ENCODE measurements at places on chromosomes 2 and 18.

DNA sequence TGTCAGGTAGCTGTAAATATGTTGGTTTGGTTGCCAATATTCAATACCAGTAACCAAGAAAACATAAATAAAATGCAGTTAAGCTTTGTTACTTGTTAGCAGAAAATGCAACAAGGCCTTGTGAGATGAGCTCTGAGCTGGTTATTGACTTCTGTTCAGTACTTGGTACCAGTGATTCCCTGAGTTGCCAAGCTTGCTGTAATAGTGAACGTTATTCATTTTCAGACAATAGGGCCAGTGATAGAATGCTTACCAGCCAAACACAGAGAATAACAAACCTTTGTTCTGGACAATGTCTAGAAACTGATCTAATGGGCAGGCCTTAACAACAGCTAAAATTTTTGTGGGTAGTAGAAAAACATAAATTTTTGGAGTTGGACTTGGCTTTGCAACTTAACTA lies 29.5 kb downstream of the RASGRP3 start:
- DNase-seq: no peak

GRCh38 chr2:73110168-73111072 lies 2.3 kb downstream of the RAB11FIP5 start:
- DNase-seq: peak; percentile 62

DNA sequence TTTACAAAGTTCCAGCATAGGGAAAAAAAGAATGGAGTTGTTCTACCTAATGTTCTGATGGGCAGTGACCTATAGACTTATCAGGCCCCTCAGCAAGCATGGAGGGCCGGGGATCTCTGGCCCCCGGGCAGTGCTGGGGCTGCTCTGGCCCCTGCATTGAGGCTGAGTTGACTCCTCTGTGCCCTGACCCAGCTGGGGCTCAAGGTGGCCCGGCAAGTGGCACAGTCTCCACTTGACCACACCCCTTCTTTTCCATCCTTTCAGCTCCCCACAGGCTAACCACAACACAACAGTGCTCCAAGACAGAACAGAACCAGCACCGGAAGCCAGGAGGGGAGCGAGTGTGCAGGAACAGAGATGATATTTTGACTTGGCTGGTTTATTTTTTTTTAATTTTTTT lies 19.9 kb downstream of the TOGARAM2 start:
- DNase-seq: no peak

DNA sequence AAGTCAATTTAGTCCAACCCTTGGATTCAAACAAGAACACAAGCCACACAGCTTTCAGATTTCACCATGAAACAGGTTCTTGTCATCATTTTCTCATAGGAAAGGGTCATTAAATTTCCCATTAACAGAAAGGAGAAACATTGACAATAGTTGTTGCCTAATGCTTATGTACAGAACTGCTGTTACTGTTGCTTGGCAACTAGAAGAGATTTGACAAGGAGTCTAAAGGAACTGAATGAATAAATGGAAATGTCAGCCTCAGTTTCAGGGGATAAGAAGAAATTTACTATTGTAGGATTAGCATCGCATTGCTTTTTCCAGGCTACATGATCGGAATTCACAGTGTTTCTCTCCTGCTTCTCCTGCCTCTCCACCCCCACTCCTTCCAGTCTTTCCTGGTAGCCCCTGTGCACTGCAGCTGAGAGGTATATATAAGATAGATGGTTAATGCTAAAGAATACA lies 90.3 kb downstream of the SPATS2L start:
- no peak for DNase-seq

DNA sequence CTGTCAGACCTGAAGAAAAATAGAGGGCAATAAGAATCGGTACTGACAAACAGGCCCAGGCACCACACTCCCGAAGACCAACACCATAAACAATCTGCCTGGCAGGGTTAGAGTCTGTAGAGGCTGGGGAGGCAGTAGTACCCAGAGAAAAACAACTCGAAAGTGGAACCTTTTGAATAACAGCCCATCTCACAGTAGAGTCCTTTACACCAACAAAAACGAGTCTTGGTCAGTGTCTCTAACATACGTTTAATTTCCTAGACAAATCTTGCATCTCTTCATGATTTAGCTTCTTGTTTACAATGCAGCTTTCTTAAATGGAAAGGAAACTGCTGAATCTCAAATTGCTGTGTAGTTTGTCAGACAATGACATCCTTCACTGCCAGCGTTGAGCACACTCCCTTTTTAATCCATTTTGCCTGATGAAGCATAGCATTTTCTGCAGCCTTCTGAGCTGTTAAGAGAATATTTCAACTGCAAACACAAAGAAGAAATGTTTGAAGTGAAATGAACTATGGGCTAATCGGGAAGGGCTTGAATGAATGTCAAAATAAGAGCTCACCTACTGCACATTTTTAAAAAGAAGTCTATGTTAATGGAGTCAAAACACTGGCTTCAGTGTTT lies 73.1 kb upstream of the DSG1 start:
- DNase-seq: no peak

DNA sequence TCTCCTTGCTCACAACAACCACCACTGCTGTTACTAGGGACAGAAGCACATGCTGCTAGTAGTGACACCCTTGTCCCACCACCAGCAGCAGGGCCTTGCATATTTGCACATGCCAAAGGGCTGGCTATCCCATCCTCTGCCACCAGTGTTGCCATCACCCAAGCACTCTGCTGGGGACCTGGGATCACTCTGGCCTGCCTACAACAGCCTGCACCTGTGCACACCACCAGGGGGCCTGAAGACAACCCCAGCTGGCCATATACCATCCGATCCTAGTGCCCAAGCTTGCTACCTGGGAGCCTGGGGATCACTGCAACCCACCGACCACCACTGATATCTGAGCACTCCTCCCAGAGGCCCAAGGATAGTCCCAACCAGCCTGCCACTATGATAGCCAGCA lies 99.9 kb upstream of the FANCL start:
- no peak for DNase-seq

DNA sequence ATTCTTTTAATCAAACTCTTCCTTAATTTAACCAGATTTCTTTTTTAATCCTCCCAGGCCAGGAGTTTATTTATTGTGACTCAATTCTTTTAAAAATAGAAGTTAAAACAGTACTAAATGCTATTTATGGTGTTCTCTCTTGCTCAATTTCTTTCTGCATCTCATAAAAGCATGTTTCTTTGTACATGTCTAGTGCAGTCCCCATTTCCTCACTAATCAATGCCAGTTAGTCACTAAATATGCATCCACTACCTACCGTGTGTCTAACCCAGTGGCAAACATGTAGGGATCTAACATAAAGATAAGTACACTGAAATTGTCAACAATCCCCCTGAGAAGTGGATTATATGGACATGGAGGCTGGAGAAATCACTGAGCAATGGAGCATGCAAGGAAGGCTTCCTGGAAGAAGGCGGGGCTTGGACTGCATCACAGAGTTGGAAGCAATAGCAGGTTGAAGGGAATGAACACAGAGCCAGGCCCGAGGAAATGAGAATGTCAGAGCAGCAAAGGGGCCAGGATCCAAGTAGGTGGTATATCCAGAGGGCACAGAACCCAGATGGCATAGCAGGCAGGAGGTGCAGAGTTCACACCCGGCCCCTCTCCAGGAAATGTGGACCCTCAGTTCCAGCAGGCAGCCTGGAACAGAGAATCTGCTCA lies 105.3 kb upstream of the FOSL2 start:
- DNase-seq: peak; percentile 41

DNA sequence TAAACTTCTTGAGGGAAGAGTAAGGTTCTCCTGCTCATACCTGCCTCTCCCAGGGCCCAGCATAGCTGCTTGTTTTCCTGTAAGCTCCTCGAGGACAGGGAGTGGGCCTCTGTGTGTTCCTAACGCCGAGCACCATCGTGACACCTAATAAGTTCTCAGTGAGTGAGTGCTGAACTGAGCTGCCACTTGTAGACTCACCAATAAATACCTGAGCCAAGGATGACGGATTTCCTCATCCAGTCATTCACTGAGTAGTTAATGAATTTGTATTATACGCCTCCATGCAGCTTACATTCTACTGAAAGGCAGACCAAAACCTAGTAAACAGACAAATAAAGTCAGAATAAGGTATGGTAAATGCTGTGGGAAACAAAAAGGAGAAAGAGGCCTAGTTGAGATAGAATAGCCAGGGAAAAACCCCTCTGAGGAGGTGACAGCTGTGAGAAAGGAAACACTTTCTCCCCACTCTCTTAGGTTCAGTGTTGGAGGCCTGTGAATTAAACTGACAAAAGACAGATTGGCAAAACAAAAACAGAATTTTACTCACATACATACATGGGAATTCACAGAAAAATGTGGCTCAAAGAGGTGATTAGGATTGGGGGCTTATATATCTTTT lies 138.6 kb downstream of the B3GNT2 start:
- DNase-seq: no peak

DNA sequence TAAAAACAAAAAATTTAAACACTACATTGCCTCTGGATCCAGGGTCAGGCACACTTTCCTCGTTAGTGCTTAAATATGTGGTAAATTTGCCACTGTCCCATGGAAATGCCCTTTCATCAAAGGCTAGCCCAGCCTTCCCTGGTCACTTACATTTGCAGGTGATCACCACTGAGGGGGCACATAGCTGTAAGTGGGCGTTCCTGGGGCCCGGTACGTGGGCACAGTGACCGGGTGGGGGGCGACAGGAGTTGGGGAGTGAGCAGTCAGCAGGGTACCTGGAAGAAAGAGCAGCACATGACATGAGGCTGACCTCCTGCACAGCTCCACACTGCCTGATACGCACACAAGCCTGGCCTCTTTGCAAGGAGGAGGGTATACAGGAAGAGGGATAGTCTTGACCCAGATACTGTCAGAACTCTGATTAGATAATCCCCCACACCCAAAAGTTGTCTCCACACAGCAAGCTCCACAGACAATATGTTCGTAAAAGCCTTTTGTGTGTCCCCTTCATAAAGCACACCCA lies 40.5 kb downstream of the FAM168B start:
- DNase-seq: no peak

GRCh38 chr2:164903951-164904350 lies 51.4 kb downstream of the SLC38A11 start:
- no peak for DNase-seq

- DNase-seq: no peak
Measured at GRCh38 chr2:234827096-234827860, 124.5 kb upstream of the SH3BP4 start.

DNA sequence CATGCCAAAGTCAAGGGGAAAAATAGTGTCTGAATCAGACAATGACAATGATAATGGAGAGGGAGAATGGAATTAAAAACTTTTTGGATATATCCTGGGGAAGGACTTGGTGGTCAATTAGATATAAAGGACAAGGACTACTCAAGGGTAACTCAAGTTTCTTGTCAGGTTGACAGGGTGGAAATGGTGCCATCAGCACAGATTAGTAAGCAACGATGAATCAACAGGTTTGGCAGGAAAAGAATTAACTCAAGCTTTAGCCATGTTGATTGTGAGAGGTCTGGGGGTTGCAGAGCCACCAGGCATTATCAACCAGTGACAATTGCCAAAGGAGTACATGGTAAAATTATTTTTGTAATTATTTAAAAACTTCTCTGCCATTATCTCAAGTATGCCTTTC lies 35.8 kb upstream of the SPATS2L start:
- no peak for DNase-seq

- DNase-seq: no peak
Measured at GRCh38 chr2:157559461-157559860, 69.2 kb downstream of the ACVR1C start.

DNA sequence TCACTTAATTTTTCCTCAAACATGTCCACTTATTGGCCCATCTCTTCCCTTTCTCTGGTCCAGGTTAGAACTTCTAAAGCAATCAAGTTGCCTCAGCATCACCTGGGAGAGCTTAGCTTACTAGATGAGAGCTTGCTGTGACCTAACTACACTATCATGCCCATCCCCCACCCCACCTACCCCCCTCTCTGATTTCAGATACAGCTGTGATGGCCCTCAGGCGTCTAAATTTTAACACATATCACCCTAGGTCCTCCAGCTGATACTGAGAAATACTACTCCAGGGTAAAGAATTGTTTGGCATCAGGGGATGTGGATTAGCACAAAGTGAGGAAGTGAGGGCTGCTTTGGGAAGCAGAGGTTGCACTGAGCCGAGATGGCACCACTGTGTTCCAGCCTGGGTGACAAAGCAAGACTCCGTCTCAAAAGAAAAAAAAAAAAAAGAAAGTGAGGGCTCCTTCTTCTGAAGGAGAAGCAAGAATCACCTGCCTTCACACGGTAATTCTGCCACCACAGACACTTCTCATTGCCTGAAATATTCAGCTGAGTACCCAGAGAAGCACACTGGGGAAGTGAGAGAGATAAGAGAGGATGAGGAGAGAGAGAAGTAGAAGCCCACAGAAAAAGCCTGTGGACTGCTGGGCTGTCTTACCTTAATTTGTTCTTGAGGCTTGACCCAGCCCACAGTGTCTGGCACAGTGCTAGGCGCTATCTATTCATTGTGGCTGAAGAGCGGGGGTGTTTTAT lies 263.4 kb downstream of the ASXL3 start:
- no peak for DNase-seq

DNA sequence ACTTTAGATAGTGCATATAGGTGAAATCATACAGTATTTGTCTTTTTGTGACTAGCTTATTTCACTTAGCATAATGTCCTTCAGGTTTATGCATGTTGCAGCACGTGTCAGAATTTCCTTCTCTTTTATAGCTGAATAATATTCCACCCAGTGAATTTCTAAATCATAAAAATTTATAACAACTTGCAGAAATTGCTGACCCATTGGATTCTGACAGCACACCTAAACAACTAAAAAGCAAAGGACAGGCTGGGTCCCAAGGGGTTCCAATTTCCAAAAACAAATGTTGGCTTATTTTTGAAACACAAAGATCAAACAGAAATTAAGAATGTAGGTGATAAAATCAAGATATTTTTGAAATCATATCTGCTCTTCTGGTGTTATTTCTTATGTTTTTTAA lies 86.5 kb upstream of the ACKR3 start:
- DNase-seq: no peak

- peak; percentile 69 for DNase-seq
Measured at GRCh38 chr2:226310146-226310545, 489.5 kb downstream of the IRS1 start.

DNA sequence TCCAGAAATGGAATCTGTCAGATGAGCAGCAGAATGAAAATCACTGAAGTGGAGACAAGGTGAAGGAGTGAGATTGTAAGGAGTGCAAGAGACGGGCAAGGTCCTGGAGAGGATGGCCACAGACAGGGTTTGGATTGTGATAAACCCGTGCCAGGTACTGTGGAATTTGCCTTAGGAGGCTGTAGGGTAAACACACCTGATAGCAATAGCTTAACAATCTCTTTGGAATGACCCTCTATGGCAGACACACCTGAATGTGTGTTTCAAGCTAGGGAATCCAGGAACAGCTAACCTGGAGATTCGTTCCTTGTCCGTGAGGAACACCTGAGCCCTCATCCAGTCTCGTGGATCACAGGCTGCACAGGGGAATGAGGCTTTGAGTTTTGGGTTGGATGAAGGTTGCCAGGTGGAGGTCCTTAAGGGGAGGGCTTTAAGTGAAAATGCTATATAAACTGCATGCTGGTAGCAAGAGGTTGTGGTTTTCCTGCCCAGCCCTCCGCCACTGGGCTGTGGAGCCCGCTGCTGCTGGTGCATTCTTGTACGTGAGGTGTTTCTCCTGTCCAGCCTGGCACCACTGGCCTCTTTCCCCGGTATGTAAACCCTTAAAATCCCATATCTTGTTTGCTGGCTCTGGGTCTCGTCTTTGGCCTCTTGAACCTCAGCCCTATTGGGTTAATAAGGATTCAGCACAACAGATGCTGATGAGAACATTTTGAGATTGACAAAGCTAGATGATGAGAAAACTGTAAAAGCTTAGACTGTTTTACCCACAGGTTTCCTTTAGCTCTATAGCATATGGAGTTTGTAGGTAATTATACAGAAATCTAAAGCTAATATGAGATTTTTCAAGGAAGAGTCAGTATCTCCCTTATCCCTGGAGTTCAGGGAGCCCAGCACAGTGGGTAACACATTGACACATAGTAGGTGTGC lies 117.9 kb downstream of the ARHGAP15 start:
- no peak for DNase-seq

GRCh38 chr18:69365658-69366057 lies 35.0 kb upstream of the DOK6 start:
- no peak for DNase-seq
